RWPE2 (cell line): ENCODE measurements at places on chromosomes 2 and 18.

DNA sequence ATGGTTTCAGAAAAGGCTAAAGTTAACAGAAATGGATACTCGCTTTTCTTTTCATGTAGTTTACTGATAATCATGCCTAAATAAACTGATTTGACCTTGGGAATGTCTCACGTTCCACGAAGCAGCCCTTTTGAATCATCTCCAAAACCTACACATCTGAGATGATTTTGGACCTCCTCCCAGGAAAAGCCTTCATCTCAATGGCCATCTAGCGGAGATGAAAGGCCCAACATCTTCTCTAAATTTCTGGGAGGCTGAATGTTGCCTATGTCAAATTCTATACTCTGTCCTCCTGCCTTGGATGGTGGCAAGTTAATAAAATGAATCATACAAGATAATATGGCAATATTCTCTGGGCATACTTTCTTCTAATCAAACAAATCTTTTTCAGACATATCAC, 448.5 kb downstream of the ZEB2 start:
- no peak for DNase-seq

GRCh38 chr2:239216614-239217273, 184.1 kb downstream of the HDAC4 start:
- no peak for DNase-seq

DNA sequence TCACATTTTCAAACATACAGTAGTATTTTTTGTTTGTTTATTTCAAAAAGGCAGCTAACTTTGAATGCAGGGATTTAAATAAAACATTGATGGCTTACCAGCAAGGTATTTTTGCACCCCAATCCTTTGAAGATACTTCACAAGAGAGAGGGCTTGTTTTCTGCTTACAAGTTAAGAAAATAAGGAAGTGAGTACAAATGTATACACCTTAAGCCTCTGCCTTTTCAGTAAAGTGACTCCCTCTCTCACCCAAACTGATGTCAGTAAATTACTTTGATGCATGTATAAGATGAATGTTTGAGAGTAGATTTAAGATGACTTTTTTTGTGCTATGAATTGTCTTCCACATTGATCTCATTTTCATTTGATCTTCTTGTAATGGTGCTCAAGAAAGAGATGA, 820.0 kb downstream of the CPS1 start:
- DNase-seq = no peak

DNA sequence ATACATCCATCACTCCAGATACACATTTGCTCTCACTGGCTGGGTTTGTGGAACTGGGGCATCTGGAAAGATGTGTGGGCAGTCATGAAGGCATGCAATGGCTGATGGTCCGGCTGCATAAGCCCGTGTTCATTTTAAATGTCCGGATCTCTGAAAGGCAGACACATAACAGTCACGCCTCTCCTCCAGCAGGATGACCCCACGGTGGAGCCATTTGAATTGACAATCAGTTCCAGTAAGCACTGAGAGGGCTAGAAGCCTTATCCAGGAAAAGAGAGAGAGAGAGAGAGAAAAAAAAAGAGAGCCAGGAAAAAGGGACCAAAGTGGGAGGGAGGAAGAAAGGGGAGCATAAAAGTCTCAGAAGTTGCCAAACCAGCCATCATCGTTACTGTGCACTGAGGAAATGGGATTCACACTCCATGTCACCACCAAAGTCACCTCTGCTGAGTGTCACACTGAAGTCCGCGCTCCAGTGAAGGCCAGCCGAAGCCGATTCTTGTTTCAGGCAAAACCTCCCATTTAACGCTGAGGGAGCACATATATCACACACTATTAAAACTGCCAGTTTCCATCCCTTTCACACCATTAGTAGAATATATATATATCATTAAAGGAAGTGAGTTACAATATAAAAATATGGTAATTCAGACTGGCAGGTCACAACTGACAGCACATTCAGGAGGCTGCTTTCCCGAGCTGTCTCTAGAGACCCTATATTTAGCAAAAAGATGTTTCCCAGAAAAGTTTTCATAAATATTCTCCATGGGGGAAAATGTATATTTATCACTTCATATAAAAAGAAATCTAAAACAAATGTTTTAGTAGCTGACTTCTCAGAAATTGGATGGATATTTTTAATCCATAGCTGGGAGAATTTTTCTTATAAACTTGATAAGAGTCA, 142.0 kb downstream of the ACTR3 start:
- no peak for DNase-seq

DNA sequence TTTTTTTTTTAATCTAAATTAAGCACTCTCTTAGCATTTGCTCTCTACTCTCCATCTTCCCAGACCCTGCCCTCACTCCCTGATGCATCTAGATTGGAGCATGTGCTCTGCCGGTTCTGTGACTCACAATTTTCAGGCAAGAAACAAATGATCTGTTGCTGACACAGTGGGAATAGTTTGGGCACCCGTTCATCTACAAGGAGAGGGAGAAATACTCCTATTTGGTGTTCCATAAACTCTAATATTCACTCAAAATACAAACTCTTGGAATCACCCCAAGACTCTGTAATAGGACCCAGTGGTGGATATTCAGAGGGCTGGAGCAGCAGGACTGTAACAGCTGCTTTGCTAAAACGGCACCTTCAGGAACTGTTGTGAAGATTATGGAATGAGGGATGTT, 37.1 kb upstream of the LINC00305 start:
- DNase-seq = no peak

- no peak for DNase-seq
Measured at GRCh38 chr18:59549503-59550173, 147.6 kb downstream of the CCBE1 start.

- DNase-seq = no peak
Measured at GRCh38 chr2:112920923-112921532, 10.1 kb downstream of the IL37 start.

DNA sequence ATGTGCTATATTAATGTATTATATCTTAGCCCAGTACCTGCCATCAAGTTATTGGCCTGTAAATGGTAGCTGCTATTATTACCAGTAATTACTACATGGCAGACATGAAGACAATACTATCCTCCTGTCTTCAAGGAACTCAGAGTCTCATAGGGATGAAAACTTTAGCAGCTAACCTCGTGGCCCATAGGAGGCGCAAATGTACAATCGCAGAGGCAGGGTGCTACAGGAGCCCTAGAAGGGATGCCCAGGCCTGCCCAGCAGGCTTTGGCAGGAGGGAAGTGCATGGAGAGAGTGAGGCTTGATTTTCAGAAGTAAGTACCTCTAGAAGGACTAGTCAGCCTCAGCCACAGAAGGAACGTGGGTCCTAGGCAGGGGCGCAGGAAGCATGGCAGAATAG, 44.7 kb upstream of the KIDINS220 start:
- no peak for DNase-seq

DNA sequence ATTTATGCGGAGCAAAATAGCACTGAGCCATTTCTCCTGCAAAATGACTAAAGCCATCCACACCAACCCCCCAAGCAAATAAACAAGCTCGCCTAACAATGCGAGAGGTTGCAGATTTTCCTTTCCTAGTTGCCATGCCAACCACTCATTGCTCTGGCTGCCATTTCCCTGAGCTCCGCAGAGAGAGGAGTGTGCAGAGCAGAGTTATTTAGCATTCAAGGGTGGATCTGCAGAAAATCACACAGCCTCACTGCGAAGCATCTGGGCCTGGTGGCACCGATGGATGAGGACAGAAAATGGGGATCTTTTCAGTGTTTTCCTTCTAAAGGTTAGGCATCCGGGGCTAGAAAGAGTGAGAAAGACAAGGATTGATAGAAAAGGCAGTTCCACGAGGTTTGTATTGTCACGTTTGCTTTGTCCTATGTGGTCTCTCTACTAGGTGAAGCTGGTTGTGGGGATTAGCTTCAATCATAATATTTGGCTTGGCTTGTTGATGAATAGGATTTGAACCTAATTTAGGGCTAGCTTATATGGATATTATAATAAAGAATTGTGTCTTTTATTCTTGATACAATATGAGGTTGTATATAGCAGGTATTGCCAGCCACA, 110.2 kb upstream of the UNC80 start:
- no peak for DNase-seq

- no peak for DNase-seq
Measured at GRCh38 chr2:43186679-43187374, 39.6 kb downstream of the ZFP36L2 start.
